Activated T-helper 1 cell treated with anti-CD3 and anti-CD28 coated beads, Interleukin-2, amount 50 U/mL, for 16 hours (primary cell): ENCODE measurements at places on chromosomes 1 and 21.

- DNase-seq = no peak
These were observed 102.4 kb downstream of the DMRTB1 start for GRCh38 chr1:53561503-53562105.

DNA sequence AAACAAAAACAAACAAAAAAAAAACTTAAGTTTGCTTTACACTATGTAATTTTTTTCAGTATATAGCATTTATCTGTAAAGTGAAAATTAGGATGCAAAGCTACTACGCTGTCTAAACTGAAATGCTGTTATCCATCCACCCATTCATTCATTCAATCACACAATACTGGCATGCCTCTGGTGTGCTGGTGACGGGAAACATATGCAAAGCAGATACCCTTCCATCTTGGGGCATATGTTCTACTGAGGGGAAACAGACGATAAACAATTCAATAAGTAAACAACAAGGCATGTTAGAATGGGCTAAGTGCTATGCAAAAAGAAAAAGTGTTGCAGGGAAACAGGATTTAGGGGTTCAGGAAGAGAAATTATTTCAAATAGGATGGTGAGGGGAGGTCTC is 3.2 kb downstream of the CLSTN1 start:
- no peak for DNase-seq

DNA sequence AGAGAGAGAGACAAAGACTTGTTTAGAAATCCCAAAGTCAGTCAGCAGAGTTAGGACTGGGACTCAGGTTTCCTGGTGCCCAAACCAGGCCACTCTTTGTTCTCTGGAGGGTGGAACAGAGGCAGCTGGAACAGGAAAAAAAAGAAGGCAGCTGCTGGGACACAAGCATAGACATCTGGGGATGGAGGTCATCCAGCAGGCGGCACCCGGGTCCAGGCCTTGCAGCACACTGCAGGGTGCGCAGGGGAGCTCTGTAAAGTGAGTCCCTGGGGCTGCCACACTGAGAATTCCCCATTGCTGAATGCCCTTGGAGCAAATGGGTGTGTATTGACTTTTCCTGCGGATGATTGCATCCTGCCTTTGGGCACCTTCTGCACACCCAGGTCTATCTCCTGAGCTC is 222.9 kb upstream of the CSF3R start:
- no peak for DNase-seq

GRCh38 chr1:155251566-155251965 is 3.7 kb downstream of the ENTREP3 start:
- DNase-seq = no peak

- DNase-seq = no peak
These were observed 5.8 kb upstream of the EPS8L3 start for GRCh38 chr1:109769330-109770078.

DNA sequence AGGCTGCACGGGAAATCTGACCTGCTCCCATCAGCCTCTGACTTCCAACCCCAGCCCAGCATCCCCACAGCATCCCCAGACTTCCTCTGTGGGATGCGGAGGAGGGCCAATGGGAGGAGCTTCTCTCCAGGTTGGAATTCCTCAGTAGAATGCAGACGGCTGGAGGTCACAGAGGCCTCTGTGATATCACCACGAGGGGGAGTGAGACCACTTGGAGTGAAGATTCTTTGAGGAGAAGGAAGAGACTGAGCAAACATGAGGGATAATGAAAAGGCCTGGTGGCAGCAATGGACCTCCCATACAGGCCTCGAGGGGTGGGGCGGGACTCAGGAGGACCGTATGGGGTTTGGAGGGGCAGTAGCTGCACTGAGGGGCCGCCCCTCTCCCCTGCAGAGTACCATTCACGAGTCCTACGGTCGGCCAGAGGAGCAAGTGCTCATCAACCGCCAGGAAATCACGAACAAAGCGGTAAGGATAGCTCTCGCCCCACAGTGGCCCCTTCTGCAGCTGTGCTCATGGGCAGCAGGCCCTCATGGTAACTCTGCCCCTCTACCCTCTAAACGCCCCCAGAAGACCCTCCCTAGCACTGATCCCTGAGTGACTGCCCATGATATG is at the start of gene CATSPER4:
Gene CATSPER4 (plus strand): TSS at position 230 of the 615 bp plus-strand sequence. CDS start 26 bp downstream, at position 256.
- DNase-seq = no peak

DNA sequence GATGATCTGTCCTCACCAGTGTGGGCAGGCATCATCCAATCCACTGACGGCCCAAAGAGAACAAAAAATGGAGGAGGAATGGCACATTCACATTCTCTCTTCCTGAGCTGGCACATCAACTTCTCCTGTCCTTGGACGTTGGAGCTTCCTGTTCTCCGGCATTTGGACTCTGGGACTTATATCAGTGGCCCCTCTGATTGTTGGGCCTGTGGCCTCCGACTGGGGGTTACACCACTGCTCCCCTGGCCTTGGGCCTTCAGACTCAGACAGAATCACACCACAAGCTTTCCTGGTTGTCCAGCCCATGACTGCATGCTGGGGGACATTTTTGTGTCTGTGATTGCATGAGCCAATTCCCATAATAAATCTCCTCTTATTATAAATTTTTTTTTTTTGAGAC is 20.1 kb downstream of the IFNLR1 start:
- no peak for DNase-seq

DNA sequence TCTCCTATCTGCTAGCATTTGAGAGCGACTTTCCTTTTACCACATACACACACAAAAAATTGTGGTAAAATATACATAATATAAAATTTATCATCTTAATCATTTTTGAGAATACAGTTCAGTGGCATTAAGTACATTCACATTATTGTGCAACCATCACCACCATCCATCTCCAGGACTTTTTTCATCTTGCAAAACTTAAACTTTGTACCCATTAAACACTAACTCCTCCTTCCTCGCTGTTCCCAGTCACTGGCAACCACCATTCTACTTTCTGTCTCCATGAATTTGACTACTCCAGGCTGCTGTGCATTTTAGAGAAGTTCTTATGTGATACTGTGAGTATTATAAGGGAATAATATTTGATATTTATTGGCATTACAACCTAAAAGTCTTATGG is 181.3 kb downstream of the C1orf21 start:
- no peak for DNase-seq

DNA sequence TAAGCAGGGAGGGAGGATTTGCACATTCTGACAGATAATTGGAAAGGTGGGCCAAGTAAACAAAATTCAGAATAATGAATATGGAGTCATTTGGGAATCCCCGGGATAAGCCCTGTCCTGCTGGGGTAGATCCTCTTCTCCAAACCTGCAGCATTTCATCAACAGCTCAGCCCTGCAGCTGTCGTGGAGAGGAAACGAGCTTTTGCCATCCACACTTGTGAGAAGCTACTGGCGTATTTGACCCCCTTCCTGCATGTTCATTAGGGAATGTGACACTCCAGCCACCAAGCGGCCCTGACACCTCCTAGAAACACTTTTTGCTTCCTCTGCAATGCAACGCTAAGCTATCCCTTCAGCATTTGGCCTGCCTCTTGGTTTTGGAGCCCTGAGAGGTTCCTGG is 8.0 kb upstream of the LEFTY2 start:
- no peak for DNase-seq

- no peak for DNase-seq
These were observed 218.4 kb downstream of the HLX start for GRCh38 chr1:221097479-221098281.

- no peak for DNase-seq
These were observed 142.9 kb upstream of the ATP1B1 start for GRCh38 chr1:168963601-168964000.

DNA sequence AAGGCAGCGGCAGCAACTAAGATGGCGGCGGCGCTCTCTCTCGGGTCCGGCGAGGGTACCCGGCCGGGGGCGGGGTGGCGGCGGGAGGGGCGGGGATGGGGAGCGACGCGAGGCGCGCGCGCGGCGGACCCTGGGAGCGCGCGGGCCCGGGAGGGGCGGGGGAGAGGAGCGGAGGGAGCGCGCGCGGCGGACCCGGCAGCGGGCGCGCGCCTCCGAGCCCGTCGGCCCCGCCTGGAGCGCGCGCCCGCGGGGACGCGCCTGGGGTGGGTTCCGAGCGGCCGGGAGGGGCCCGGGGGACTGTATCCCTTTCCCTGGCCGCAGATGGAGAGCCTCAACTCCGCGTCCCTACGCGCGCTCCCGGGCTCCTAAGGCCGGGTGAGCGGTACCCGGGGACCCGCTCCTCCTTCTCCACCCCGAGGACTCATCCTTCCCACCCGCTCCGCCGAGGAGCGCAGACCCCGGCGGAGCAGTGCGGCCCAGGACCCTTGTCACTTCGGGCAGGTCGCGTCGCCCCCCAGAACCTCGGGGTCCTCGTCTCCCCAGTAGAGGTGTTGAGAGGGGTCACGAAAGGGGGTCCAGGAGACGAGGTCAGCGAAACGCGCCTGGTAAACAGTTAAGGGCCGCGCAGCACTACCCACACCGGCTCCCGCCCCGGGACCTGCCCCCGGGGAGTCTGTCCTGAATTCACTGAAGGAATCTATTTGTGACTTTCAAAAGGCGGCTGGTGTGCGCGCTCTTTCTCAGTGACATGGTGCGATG is at the start of gene CLSTN1:
Gene CLSTN1 (minus strand): TSS at position 23 of the 759 bp plus-strand sequence. CDS start 232 bp downstream, outside the sequence.
- peak; percentile 85 for DNase-seq

DNA sequence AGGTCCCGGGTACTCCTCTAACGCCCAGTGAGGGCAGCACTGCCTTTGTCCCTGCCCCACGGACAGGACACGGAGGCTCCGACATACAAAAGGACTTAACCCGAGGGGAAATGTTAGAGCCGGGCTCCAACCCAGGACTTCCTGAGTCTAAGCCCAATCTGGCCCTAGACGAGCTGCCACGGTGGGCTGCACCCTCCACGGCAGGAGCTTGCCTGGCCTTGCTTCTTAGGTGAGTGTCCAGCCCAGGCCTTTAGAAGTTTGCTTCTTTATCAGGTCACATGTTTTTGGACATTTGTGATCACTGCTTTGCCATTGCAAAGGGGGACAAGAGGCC is 11.0 kb upstream of the TMEM200B start:
- DNase-seq = no peak

- no peak for DNase-seq
These were observed 606.5 kb upstream of the CAMK1G start for GRCh38 chr1:208977012-208977411.

DNA sequence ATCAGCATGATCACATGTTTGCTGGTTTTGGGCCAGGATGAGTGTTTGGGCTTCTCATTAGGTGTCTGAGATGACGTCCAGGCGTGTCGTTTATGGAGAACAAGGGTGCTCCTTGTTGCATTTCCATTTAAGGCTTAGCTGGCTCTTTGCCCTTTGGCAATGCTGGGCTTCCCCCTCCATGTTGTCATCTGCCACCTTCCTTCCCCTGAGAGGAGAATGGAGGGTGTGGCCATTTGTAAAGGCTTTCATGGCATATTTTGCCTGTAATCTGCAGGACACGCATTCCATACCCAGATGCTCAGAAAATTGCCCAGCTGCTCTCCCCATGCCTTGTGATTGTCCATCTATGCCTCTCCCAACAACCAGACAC is 27.7 kb downstream of the PKP1 start:
- DNase-seq = no peak

DNA sequence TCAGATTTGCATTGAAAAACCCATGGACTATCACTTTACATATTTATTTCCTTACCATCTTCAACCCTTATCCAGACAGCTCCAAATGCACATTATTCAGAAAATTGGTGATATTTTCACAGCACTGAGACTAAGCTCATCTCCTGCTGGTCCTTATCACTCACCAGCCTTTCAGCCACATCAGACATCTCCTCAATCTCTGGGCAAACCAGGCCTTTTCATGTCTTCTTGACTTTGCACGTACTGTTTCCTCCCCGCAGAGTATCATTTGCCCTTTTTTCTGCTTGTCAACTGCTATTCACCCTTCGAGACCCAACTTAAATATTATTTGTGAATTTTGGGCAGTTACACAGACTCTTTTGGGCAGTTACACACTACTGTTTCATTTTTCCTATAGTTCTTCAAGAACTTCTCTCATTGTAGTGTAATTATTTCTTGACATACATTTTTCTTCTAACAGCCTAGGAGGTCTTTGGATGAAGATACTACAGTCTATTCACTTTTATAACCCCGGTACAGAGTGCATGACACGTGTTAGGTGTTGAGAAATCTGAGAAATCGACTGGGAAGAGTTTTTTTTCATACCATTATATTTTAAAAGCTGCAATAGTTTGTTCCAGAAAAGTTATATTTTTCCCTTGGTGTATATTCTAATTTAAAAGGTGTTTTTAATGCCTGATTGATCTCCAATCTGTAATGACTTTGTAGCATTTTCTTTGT is 98.0 kb downstream of the FGGY start:
- DNase-seq = no peak

DNA sequence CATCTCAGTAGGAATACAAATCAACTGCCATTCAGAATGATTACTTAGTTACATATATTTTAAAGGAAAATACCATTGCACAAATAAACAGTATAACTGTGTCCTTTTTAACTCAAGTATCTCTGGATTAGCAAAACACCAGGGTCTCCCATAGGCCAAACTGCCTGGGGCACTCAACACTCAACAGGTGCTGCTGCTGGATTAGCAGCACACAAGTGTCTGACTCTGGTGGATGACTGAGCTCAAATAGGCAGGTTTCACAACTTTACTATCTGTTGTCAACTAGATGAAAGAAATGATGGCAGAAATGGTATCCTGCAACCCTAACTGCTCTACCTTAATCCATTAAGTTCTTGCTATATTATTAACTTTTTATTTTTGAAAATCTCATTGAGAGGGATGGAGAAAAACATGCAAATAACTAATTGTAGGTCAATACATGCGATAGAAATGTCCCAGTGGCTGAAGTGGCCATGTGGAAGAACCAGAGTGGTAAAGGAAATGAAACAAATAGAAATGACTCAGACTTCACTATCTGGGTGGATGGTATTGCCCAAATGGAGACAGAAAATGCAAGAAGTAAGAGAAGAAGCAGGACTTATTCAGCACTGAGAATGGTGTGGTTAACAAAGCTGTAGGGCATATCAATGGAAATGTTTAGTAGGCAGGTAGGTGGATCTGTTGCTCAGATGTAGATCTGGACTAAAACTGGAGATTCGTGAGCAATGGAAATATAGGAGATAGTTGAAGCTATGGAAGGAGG is 90.8 kb upstream of the CCDC190 start:
- DNase-seq = no peak

DNA sequence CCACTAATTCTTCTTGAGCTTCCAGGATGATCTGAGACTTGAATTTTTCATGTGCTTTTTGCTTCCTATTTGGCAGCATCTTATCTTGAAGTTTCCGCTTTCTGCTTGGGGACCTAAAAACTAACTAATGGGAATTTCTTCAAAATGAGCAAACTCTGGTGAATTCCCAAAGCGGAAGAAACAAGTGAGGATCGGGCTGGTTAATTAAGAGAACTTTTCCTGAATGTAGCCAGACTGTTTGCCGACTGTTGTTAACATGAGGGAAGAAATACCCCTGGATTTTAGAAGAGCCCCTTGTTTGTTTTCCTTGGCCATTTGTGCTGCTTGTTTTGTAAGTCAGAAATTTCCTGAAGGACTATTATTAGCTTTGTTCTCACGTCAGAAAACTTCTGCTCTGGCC is 6.1 kb upstream of the SELE start:
- DNase-seq = no peak

GRCh38 chr1:83029050-83029449 is 969.9 kb downstream of the TTLL7 start:
- DNase-seq = no peak

GRCh38 chr1:193437785-193438184 is 251.4 kb upstream of the B3GALT2 start:
- DNase-seq = no peak

- DNase-seq = no peak
These were observed 24.2 kb downstream of the CEP170 start for GRCh38 chr1:243230914-243231313.
